Kidney (tissue), 22 donors: ENCODE measurements at places on chromosomes 16 and 17. TPM values are rescaled to one million over a fixed set of nuclear protein-coding genes. Genes with fewer than 3 reads are reported as not detected.

GRCh38 chr17:60318830-60319229 lies 73.1 kb downstream of the USP32 start:
- H3K4me3 ChIP-seq: no peak overlapping the region
- H3K27ac ChIP-seq: no peak overlapping the region
- no peak for DNase-seq
- H3K4me1 ChIP-seq: no peaks in the 10 kb centered on the region
- H3K27me3 ChIP-seq: no peaks in the 10 kb centered on the region

DNA sequence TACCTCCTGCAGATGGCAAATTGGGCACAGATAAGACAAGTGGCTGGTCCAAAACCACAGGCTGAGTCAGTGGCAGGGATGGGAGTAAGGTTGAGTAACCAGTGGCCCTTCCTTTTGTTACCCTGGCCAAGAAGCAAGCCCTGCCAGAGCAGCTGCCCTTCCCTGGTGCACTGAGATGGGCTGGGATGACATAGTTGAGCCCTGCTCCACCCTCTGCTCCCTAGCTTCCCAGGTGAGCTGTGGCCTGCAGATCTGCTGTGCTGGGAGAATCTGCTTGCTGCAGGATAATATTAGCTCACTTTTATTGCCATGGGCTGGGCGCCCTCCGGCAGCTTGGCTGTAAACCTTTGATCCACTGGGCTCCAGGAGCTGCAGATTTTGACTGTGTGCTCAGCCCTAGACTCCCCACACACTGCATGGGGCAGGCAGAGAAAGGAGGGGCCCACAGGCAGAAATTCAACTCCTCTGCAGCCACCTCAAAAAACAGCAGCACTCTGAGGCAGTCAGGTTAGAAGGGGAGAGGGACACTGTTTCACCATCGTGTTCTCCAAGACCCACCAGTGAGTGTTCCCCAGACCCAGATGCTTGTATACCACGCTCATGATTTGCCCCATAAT lies 101.8 kb downstream of the CBLN1 start:
- H3K36me3 ChIP-seq: no peaks in the 10 kb centered on the region
- no peak for DNase-seq
- H3K27ac ChIP-seq: no peak overlapping the region
- H3K27me3 ChIP-seq: no peaks in the 10 kb centered on the region
- H3K4me1 ChIP-seq: no peaks in the 10 kb centered on the region
- no peak overlapping the region for H3K4me3 ChIP-seq

- H3K4me3 ChIP-seq: no peak overlapping the region
- H3K36me3 ChIP-seq: no peaks in the 10 kb centered on the region
- H3K4me1 ChIP-seq: no peaks in the 10 kb centered on the region
- no peak overlapping the region for H3K27ac ChIP-seq
- peaks cover 2% of the 10 kb centered on the region for H3K27me3 ChIP-seq
Observed at GRCh38 chr16:85926370-85926769, 27.4 kb downstream of the IRF8 start.

- H3K27ac ChIP-seq: no peak overlapping the region
- peaks cover 9% of the 10 kb centered on the region for H3K27me3 ChIP-seq
- no peaks in the 10 kb centered on the region for H3K36me3 ChIP-seq
Observed at GRCh38 chr16:23837553-23838308, 1.9 kb downstream of the PRKCB start.

GRCh38 chr16:71894229-71894920 lies 956 bp upstream of the IST1 start:
- H3K27ac ChIP-seq: peak overlapping the region; percentile 97
- no peaks in the 10 kb centered on the region for H3K27me3 ChIP-seq
- DNase-seq: peak; percentile 81

- H3K27me3 ChIP-seq: no peaks in the 10 kb centered on the region
- no peak for DNase-seq
- H3K27ac ChIP-seq: no peak overlapping the region
- no peak overlapping the region for H3K4me3 ChIP-seq
- H3K4me1 ChIP-seq: no peaks in the 10 kb centered on the region
Observed at GRCh38 chr16:4566144-4566543, 10.0 kb downstream of the C16orf96 start.

Gene KRTAP2-2
- total RNA-seq: not detected

Gene ARSG
- 12.6 TPM for total RNA-seq
